ENCODE measurements at places on chromosomes 7 and 10. TPM values are rescaled to one million over a fixed set of nuclear protein-coding genes. Genes with fewer than 3 reads are reported as not detected.

Gene CUZD1
- polyA plus RNA-seq, result not detected

Gene CRTAC1
- 9.6 TPM for polyA plus RNA-seq

Gene SLC39A12
- 0.58 TPM for polyA plus RNA-seq

Gene SAMD9
- polyA plus RNA-seq, result 5.5 TPM

Gene EPC1
- polyA plus RNA-seq, result 11.3 TPM

Gene SH3PXD2A
- 5.5 TPM for polyA plus RNA-seq

Gene IFIT3
- polyA plus RNA-seq, result 10.5 TPM

Gene HOGA1
- 2.7 TPM for polyA plus RNA-seq

Gene OPN4
- polyA plus RNA-seq, result not detected

Gene HMX3
- polyA plus RNA-seq, result not detected

Gene TNKS2
- polyA plus RNA-seq, result 26.2 TPM

Gene NAT16
- polyA plus RNA-seq, result not detected

Gene CYP2C19
- polyA plus RNA-seq, result 0.94 TPM

Gene C10orf67
- not detected for polyA plus RNA-seq

Gene AKR1C3
- 8.9 TPM for polyA plus RNA-seq

Gene SAP25
- not detected for polyA plus RNA-seq

Gene CYP2E1
- polyA plus RNA-seq, result 22.2 TPM

Gene DPYSL4
- polyA plus RNA-seq, result 2.8 TPM

Gene ZNF365
- 21.0 TPM for polyA plus RNA-seq

Gene SPDYE2
- polyA plus RNA-seq, result not detected

Gene C10orf143
- polyA plus RNA-seq, result 0.32 TPM

Gene PNLIPRP2
- polyA plus RNA-seq, result not detected

Gene POT1
- 26.0 TPM for polyA plus RNA-seq

Gene SUN3
- polyA plus RNA-seq, result not detected

Gene AKR1C4
- polyA plus RNA-seq, result not detected

Gene ABCB4
- not detected for polyA plus RNA-seq

Gene POMZP3
- polyA plus RNA-seq, result 4.7 TPM

Gene ITGB1
- 23.2 TPM for polyA plus RNA-seq

Gene SLC16A9
- 1.8 TPM for polyA plus RNA-seq

Gene EPO
- polyA plus RNA-seq, result not detected

Gene AASS
- polyA plus RNA-seq, result 9.2 TPM

Gene HOXA7
- not detected for polyA plus RNA-seq

All from Purkinje cell (primary cell).